NCI-H82 (cell line): ENCODE measurements at places on chromosomes 1 and 21.

DNA sequence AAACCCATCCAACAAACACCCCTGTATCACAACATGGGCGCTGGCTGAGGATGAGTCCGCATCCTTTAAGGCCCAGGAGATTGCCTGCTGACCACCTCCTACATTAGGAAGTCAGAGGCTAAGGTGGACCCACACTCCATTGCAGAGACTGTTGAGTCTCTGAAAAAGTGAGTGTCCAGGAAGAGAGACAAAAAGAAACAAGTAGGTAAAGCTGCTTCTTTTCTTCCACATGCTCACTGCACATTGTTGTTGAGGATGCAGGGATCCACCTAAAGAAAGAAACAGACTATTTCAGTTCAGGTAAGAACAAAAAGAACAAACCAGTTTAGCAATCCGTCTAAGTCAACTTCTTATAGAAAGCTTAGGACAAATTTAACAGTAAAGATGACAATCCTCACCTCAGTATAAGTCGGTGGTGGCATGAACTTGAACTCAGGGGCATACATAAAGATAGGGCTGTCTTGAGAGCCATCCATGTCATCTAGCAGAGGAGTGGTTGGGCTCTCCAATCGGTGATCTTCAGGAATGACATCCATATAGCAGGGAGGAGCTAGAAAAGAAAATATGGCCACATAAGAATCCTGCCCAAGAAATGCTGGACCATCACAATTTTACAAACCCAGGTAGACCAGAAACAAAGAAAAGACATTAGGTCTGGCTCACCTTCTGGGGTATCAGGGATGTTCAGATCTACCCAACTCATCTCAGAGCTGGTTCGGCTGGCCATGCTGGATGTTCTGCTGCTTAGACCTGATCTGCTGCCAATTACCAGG is 2.6 kb downstream of the TXNIP start:
- DNase-seq = no peak

DNA sequence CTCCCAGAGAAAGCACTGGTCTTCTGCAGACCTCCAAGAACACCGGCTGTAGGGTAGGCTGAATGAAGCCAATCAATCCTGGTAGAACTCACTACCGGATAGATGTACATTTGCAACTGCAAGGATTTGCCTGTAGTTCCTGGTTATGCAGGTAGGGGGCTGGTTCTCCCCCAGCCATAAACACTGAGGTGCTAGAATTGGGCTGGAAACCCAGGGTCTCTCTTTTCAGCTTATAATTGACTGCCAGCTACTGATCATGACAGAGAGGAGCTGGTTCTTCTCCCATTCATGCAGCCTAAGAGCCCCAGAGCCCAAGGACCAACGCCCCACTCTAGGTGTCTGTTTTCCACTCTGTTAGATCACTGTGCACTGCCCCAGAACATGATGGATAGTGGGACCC is 21.5 kb upstream of the MTARC2 start:
- DNase-seq = peak; percentile 16

DNA sequence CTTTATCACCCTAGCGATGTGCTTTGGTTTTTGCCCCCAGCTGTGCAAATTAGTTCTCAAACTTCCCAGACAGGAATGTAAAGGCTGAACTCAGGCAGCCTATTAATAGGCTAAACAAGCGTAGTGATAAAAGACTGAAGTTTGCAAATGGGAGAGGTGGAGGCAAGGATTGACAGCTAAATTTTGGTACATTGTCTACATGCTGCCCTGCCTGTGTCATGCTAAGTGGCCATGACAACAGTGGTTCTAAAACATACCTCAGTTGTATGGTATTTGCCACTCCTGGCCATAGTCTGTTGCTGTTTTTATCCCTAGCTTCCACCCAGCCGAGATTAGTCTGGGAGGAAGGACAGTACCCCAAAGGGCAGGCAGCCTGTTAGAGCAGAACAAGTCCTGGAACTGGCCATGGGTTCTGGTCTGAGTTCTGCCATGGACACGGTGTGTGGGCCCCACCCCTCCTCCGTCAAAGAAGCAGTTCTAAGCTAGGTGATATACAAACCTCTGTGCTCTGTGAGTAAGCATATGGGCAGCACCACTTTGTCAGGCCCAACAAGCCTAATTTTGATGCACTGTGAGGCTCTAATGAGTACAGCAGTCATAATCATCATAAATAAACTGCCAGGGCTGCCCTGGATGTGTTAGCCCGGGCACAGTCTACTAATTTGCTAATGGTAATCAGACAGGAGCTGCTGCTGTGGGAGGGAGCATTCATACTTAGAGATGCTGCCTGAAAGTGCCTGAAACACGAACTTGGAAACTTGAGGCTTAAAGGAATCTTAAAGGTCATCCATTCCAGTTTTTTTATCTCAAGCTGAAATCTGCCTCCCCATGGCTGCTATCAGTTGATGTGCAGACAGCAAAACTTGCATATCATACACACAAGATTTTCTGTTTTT is 177.1 kb downstream of the HHAT start:
- no peak for DNase-seq

DNA sequence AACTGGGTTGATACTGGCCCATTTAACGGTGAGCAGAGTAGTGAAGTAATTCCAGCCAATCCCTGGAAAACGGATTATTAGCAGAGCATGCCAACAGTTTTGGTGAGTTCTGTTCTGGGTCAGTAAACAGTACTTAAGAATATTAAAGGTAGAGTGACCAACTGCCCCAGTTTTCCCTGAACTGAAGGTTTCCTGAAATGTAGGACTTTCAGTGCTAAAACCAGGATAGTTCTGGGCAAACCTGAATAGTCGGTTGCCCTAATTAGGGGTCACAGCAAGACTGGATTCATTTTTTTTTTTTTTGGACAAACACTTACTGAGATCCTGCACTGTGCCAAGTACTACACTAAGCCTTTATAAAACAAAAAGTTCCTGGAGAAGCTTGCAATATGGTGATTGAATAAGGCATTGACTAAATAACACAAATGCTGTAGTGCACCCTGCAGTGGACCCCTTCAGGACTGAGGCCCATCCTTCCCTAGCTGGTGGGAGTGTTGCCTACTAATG is 75.9 kb downstream of the KCNK1 start:
- no peak for DNase-seq

GRCh38 chr1:152411134-152411533 is 2.9 kb downstream of the CRNN start:
- peak; percentile 13 for DNase-seq

DNA sequence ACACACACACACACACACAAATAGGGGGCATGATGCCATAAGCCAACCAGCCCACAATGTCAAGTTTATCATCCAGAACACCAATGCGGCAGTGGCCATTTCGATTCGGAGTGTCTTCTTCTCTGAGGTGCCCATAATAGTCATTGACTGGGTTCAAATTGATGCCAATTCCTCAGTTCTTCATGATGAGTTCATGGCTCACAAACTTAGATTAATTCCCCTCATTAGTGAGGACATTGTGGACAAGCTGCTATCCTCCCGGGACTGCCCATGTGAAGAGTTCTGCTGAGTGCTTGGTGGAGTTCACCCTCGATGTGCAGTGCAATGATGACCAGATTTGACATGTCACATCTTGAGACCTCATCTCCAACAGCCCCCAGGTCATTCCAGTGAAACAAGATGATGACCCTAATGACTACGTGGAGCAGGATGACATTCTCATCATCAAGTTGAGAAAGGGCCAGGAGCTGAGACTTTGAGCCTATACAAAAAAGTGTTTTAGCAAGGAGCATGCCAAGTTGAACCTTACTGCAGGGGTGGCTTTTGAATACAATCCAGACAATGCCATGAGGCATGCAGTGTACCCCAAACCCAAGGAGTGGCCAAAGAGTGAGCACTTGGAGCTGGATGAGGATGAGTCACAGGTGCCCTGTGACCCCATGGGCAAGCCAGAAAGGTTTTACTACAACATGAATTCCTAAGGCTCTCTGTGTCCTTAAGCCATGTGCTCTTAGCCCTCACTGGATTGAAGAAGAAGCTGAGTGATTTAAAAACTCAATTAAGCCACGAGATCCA is 211.6 kb upstream of the SAMSN1 start:
- DNase-seq = no peak

- no peak for DNase-seq
Measured at GRCh38 chr1:21292984-21293536, 2.8 kb upstream of the ECE1 start.

- DNase-seq = no peak
Measured at GRCh38 chr1:241702442-241703373, 50.6 kb downstream of the WDR64 start.

DNA sequence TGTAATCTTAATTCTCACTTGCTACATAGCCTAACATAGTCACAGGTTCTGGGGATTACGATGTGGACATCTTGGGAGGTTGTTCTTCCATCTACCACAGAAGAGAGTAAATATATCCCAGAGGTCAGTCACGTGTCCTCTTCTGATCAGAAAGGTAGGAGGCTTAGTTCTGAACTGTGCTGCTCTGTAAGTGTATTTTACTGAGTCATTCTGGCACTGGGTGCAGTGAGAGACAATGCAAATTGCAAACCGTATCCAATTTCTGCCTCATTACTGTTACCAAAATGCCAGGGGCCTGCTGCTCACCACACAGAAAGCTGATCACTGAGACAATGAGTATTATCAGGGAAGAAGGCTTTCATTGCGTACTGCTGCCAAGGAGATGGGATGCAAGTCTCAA is 104.0 kb downstream of the GABPA start:
- no peak for DNase-seq

GRCh38 chr1:23169727-23170335 is 1.2 kb upstream of the LUZP1 start:
- DNase-seq = peak; percentile 78

DNA sequence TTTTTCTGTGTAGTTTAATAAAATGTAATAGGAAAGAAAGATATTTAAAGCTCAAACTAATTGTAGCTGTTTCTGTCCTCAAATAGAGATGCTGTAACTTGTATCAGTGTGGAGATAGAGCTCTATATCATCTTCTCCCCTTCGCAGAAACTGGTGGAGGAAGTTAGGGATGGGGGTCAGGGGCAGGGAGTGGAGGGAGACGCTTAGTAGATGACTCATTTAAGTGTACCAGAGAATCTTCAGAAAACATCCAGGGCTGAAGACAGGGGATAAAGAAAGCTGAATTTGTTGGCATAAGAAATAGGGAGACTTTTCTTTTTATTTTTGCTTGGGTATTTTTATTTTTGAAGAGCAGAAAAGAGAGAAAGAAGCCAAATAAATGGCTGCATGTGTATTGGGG is 282.6 kb upstream of the DPYD start:
- no peak for DNase-seq

GRCh38 chr1:244246334-244246733 is 195.3 kb downstream of the ZBTB18 start:
- DNase-seq = no peak

- DNase-seq = no peak
Measured at GRCh38 chr1:28281608-28282425, 22.5 kb downstream of the SESN2 start.

GRCh38 chr1:206829875-206830274 is 35.5 kb upstream of the IL20 start:
- no peak for DNase-seq

DNA sequence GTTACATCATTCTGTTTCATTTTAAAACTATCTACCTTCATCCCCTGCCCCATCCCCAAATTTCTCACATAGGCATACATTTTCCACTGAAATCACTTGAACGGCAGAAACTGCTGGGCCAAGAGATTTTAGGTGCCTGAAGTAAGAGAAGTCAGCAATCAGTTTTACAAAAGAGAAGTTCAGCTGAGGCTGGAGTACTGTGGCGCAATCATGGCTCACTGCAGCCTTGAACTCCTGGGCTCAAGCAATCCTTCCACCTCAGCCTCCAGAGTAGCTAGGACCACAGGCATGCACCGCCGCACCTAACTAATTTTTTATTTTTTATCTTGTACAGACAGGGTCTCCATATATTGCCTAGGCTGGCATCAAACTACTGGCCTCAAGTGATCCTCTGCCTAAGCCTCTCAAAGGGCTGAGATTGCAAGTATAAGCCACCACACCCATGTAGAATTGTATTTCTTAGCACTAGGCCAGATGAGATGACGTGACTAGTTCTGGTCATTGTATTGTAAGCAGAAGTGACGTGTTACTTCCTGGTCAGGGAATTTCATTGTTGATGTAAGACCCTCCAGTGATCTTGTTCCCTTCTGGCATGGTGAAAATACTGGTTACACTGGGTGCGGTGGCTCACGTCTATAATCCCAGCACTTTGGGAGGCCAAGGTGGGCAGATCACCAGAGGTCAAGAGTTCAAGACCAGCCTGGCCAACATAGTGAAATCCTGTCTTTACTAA is 7.1 kb downstream of the BECN2 start:
- DNase-seq = no peak

GRCh38 chr1:100448366-100448765 is 89.6 kb upstream of the GPR88 start:
- no peak for DNase-seq

GRCh38 chr1:1547011-1547410 is 6.6 kb upstream of the TMEM240 start:
- no peak for DNase-seq

- DNase-seq = no peak
Measured at GRCh38 chr1:114485286-114485685, 25.7 kb downstream of the TRIM33 start.

- no peak for DNase-seq
Measured at GRCh38 chr1:41232305-41232704, 9.8 kb downstream of the SCMH1 start.

- DNase-seq = no peak
Measured at GRCh38 chr21:37868446-37869295, 47.6 kb downstream of the KCNJ6 start.
